ENCODE measurements at places on chromosomes 6 and 20.

- peak; percentile 50 for DNase-seq
Observed at GRCh38 chr20:62496568-62497218, 20.9 kb upstream of the GATA5 start.

- no peak for DNase-seq
Observed at GRCh38 chr6:21507811-21508210, 85.7 kb upstream of the SOX4 start.

DNA sequence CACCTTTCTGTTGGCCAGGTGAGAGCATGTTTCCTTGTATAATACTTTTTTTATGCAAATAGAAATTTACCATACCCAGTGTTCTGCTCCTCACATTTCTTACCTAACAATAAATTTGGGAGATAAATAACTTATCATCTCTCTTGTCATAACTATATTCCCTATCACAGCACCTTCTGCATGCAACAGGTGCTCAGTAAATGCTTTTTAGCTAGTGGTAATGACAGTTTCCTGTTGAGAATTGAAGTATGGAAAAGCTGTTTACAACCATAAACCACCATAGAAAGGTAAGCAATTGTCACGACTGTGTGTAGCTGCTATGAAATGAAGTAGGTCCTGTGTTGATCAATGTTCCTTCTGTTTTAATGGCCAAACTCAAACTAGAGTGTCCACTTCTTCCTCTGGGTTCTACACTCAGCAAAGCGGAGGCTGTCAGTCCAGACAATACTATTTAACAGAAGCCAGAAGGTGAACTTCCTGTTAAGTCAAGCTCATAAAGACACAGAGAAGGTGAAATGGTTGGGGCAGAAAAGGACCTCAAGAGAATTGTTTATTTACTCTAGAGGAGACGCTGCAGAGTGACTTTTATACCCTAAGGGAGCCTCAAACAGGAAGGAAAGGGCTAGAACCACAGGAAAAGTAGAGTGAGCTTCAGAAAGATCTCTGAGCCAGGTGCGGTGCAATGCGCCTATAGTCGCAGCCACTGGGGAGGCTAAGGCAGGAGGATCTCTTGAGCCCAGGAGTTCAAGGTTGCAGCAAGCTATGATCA lies 84.0 kb upstream of the SLC22A16 start:
- DNase-seq: peak; percentile 47

DNA sequence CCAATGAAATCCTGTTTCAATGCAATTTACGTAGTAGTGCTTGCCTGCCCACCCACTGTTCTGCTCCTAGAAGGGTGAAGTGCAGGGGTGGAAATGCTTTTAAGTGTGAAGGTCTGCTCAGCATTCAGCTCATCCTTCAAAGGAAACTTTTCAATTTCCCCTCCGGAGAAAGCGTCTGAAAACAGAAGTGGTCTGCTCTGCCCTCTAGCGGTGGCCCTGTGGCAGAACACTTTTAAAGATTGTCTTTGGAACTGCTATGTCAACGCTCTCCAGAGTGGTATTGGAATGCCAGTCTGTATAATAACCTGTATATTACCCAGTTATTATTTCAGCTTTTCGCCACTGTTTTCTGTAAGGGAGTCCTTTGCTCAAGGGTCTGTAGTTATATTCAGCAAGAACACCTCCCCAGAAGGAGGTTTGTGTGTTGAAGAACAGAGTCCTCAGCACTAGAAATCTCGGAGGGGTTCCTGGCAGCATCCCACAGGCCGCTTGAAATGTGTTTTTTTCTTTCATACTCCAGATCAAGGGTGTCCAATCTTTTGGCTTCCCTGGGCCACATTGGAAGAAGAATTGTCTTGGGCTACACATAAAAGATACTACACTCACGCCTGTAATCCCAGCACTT lies 63.1 kb upstream of the KLHL31 start:
- DNase-seq: peak; percentile 69

DNA sequence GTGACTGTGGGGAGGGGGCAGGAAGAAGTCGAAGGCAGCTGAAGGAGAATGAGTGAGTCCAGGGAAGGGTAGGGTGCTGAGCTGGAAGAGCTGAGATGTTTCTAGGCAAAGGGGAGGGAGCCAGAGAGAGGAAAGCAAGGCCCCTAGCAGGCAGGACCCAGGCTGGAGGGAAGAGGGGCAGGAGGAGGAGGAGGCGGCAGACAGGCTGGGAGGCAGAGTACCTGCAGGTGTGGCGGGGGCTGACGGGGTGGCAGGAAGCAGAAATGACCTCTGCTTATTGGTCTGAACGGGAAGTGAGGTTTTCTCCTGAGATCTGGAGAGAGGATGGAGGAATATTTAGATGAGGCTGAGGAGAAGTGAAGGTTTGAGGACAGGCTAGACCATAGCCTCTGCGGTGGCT lies 10.7 kb upstream of the EMILIN3 start:
- no peak for DNase-seq

GRCh38 chr6:94041945-94042709 lies 622.8 kb upstream of the EPHA7 start:
- no peak for DNase-seq

DNA sequence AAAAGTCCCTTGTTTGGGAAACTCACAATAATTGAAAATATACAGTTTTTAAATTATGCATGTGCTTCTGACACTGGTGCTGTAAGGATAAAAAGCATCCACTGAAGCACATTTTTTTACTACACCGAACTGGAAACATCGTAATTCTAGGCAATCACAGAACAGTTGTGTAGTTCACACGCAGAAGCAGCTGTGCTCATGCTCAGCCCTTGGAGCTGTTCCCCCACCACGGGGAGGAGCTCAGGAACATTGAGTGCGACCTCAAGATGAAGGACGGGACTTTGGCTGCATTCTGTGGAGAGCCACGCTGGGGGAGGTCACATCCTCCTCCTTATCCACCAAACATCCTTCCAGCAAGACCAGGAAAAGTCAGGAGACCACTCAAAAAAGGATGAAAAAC lies 466.3 kb upstream of the CDH4 start:
- DNase-seq: no peak

DNA sequence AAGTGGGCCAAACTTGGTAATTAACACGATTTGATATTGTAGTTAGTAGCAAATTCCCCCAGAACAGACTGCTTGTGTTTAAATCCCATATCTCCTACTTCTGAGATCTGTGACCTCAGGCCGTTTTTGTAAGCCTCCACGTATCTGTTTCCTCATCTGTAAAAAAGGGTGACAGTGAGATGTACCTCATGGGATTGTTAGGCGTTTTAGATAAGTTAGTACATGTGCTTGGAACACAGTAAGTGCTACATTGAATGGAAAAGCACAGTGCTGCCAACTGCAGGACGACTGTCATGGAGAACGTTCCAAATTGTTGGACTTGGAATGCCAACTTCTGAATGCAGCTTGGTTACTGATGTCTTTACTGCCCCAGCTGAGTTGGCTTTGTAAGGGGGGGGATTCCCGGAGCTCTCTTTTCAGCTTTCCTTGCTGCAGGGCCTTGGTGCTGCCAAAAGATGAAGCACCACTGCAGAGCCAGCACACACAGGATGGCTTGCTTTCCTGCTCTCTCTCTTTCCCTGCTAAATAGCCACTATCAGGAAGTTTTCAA lies 108.6 kb downstream of the OPN5 start:
- DNase-seq: no peak

DNA sequence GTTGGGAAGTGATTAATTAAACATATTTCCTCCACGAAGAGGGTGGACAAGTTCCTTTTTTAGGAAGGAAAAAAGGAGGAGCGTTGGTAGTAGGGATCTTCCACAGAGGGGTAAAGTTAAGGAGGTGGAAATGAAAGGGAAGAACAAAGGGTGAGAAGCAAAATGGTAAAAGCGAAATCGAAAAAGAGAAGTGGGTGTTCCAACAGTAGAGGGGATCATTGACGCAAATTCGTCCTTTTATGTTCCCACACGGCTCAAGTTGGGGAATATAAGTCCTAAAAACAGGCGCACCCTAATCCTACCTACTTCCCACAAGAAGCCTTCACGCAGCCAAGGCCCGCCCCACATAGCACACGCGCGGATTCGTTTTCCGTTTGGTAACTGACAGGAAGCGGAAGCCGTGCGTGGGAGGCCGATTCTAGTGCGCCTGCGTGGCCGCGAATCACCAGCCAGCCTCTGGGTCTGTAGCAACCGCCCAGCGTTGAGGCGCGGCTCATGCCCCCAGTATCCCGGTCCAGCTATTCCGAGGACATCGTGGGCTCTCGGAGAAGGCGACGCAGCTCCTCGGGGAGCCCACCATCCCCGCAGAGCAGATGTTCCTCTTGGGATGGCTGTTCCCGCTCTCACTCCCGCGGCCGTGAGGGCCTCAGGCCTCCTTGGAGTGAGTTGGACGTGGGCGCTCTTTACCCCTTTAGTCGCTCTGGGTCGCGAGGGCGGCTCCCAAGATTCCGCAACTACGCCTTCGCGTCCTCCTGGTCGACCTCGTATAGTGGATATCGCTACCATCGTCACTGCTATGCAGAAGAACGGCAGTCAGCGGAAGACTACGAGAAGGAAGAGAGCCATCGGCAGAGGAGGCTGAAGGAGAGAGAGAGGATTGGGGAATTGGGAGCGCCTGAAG lies at the start of gene NKAPL:
NKAPL (plus strand) TSS at position 421 of the 901 bp plus-strand sequence; CDS start at position 496, 75 bp downstream.
- peak; percentile 58 for DNase-seq

DNA sequence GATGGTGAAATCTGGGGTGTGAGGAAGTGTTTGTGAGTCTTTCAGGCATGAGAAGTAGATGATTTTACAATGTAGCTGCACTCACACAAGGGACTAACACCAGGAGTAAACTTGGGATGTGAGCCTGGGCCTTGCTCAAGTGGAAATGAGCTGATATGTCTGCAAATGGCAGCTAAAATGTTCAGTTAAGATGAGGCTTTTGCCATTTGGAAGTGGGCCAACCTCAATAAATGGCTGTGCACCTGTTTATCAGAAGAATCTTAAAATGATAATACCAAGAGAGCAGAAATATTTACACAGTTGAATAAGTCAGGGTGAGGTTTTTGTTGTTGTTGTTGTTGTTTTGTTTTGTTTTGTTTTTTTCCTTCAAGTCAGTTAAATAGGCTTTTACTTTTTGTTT lies 25.7 kb upstream of the KLHL31 start:
- DNase-seq: no peak

DNA sequence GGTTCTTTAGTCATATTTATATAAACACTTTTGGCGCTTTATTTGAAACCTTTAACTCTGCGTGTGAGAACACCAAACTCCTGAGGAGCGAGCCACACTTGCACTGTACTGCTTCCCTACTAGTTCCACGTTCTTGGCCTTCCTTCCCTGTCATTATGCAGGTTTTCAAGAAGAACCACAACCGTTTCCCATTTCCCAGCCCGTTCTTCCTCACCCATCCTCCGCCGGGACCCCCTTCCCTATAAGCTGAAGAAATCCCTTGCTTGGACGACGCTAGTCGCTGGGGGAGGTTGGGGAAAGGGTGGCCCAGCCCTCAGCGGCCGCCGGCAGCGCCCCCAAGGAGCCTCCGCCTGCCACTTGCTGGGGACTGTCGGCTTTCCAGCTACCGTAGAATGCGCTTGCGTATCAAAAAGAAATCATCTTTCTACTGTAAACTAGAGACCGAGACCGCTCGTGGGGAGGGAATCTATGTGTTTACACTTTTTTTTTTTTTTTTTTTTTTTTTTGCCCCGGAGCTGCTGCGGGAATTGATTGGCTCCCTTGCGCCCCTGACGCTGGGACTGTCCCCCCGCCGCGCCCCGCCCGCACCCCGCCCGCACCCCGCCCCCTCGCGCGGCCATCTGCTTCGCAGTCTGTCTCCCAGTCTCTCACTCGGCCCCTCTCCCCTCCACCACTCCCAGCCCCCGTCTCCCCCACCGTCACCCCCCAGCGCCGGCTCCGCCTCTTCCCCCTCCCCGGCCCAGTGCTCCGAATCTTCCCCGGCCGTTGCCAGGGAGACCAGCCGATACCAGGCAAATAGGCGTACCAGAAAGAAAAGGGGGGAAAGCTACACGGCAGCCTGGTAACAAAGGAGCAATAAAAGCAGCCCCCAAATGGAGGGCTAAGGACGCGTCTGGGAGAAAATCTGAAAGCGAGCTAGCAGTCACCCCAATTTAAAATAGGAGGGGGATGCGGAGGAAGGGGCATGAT lies 2.3 kb upstream of the MARCKS start:
- no peak for DNase-seq

GRCh38 chr6:82704045-82704444 lies 340.4 kb downstream of the TPBG start:
- no peak for DNase-seq

GRCh38 chr6:133983099-133983939 lies 30.3 kb downstream of the TBPL1 start:
- DNase-seq: peak; percentile 65

- no peak for DNase-seq
Observed at GRCh38 chr6:163971841-163972838, 557.6 kb downstream of the QKI start.

GRCh38 chr6:53530346-53530745 lies 14.6 kb downstream of the GCLC start:
- no peak for DNase-seq

DNA sequence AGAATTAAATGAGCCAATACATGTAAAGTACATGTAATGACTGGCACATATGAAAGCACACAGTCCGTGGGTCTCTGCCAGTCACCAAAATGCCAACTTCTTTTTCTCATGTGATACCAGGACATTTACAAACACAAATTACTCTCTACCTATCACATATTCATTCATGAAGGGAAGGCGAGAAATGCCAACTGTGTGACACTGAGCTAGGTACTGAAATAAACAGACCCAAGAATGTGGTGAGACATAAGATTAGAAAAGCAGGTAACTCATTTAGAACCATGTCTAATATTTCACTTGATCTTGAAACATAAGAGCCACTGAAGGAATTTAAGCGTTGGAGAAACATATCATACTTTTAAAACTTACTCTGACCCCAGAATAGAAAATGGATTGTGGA lies 41.4 kb downstream of the HBS1L start:
- DNase-seq: no peak

DNA sequence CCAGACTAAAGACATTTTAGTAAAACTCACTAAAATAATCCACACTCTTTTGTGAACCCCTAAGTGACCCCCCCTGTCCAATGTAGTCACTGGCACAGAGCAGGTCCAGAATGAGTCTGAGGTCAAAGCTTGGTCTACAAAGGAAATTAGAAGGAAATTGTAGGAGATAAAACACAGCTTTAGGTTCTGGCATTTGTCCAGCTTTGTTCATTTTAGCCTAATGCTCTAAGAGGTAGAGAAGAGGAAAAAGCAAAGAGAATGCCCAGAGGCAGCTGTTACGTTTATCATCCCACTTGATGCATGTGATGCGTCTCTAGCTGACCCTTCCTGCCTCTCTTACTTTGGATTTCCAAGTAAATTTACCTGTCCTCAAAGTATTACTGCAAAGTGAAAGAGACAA lies 62.5 kb downstream of the CNKSR3 start:
- DNase-seq: no peak

All from activated naive CD4-positive, alpha-beta T cell treated with anti-CD3 and anti-CD28 coated beads, Interleukin-2, amount 10 ng/mL, durations not matched to agents 7 days and 5 days (primary cell).